H4 (cell line): ENCODE measurements at places on chromosomes 4 and X.

DNA sequence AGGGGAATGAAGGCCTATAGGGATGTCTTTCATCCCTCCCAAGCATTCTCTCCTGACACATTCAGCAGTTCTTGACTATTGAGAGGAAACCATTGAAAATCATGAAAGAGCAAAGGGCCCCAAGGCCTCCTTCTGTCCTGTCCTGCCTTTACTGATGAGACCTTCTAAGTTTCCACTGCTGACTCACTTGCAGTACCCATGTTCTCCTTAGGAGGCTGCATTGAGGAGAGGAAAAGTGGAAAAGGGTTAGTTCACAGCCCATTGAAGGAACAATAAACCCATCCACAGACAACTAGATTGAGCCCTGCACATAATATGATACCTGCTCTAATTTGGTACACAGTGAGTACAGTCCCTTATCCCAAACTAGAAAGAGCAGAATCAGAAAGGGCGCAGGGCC, 115.1 kb upstream of the PNPLA4 start:
- DNase-seq: no peak

DNA sequence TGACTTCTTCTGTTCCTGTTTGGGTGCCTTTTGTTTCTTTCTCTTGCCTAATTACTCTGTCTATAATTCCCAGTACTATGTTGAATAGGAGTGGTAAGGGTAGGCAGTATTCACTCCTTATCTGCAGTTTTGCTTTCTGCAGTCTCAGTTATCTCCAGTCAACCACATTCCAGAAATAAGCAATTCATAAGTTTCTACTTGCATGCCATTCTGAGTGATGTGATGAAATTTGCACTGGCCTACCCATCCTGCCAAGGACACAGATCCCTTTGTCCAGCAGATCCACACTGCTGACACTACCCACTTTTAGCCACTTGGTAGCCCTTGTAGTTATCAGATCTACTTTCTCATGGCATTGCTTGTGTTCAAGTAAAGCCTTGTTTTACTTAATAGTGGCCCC, 971.6 kb upstream of the INTU start:
- DNase-seq: no peak

DNA sequence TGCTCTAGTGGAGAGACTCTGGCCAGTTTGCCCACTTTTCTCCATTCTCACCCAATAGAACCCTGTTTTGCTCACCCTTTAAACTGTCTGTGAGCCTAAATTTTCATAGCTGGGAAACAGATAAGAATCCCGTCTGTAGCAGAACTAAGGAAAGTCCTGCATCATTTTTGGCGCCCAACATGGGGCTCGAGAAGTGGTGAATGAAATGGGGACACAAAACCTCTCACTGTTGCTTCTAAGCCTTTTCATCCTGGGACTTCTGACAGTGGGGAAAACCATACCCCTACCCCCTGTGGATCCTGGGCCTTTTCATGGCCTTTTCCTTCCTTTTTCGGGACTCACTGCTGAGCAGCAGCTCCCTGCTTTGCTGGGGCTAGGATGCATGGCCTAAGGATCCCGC, 189.9 kb downstream of the INPP4B start:
- no peak for DNase-seq

GRCh38 chr4:166301266-166301665, 428.2 kb downstream of the TLL1 start:
- DNase-seq: no peak

GRCh38 chrX:150227321-150227860, 135.7 kb upstream of the MAMLD1 start:
- DNase-seq: no peak
